ENCODE measurements at places on chromosomes 2 and 18. TPM values are rescaled to one million over a fixed set of nuclear protein-coding genes. Genes with fewer than 3 reads are reported as not detected.

- H3K4me3 ChIP-seq = no peak overlapping the region
- H3K27ac ChIP-seq = no peak overlapping the region
- no peaks in the 10 kb centered on the region for H3K4me1 ChIP-seq
- DNase-seq = no peak
- H3K36me3 ChIP-seq = no peaks in the 10 kb centered on the region
- no peaks in the 10 kb centered on the region for H3K27me3 ChIP-seq
Measured at GRCh38 chr2:138956116-138956515, 175.9 kb upstream of the NXPH2 start.

DNA sequence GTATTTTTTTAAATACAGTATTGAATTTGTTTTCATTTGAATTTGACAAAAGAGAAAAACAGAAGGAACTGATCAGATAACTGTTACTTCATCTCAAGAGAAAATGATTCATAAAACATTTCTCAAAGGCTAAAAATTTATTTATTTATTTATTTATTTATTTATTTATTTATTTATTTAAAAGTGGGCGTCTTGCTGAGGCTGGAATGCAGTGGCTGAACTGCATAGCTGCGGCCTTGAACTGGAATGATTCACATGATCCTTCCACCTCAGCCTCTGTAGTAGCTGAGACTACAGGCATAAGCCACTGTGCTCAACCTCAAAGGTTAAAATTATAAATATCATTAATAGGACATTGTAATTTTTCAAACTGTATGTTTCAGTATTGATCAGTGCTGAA lies 4.5 kb upstream of the PUM2 start:
- no peaks in the 10 kb centered on the region for H3K4me1 ChIP-seq
- H3K27me3 ChIP-seq = no peaks in the 10 kb centered on the region
- H3K27ac ChIP-seq = no peak overlapping the region
- DNase-seq = no peak
- H3K4me3 ChIP-seq = no peak overlapping the region
- no peaks in the 10 kb centered on the region for H3K36me3 ChIP-seq

DNA sequence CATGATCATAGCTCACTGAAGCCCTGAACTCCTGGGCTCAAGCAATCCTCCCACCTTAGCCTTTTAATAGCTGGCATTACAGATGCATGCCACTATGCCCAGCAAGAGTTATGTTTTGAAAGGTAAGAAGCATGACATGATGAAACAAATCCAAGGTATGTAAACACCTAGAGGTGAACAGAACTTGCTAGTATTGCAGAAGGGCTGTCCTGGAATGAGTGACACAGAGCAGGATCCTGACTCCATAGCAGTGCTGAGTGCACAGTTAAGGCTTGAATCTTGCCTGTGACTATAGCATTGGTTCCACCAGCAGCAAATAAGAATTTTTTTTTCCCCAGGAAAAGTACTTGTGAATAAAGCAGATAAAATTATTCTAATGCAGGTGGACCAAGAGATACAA lies 309.5 kb downstream of the PIK3C3 start:
- H3K27me3 ChIP-seq = no peaks in the 10 kb centered on the region
- no peak for DNase-seq
- H3K4me3 ChIP-seq = no peak overlapping the region
- no peaks in the 10 kb centered on the region for H3K36me3 ChIP-seq

DNA sequence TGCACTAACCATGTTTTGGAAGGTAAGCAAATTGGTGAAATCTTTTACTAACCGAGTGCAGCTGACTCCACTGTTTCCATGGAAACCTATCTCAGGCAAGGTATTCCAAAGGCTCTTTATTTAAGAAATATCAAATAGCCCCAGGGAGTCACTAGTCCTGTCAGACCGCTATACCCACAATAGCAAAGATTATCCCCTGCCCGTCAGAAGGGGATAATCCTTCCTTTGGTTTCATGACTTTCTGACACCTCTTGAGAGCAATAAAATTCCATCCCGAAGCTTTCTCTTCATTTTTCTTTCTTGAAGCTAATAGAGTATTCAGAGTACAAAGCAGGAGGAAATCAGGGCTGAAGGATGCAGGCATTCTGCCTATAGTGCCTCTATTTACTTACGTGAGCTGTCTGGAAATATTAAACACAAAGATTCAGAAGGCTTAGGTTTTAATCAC lies 34.7 kb upstream of the MAP2 start:
- H3K4me3 ChIP-seq = no peak overlapping the region
- no peaks in the 10 kb centered on the region for H3K4me1 ChIP-seq
- H3K27me3 ChIP-seq = no peaks in the 10 kb centered on the region
- DNase-seq = no peak
- H3K27ac ChIP-seq = no peak overlapping the region
- H3K36me3 ChIP-seq = no peaks in the 10 kb centered on the region

DNA sequence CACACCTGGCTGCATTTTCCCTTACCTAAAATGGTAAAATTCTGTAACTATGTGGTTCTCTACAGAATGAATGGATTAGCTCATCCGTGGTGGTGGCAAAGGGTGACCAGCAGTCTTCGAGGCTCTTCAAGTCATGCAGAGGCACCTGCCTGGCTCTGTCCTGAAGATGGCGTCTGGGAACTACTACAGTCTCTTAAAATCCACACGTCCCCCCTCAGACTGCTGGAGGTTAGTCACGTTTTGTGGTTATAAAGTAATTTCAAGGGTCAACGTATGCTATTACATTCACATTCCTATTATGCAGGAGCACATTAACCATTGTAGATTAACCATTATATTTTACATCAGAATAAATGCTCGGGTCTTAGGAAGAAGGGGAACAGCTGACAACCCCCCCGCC lies 616.7 kb downstream of the GALR1 start:
- H3K4me1 ChIP-seq = no peaks in the 10 kb centered on the region
- no peak for DNase-seq
- H3K27me3 ChIP-seq = no peaks in the 10 kb centered on the region
- H3K36me3 ChIP-seq = no peaks in the 10 kb centered on the region
- H3K4me3 ChIP-seq = no peak overlapping the region

DNA sequence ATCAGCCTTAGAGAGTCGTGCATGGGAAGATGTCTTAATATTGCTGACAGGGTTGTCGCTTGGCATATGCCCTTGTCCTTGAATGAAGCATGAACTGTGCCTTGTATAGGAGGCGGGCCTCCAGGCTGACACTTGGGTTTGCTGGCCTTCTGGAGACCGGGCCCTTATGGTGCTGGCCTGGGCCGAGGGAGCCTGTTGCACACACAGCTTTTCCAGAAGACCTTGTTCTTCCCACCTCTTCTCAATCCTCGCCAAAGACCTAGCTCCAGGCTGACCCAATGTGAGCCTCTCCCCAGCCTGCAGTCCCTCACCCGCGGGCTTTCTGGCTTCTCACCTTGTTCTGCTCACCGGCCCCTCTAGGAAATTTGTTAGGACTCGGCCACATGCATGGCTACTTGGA lies 199.1 kb downstream of the FAM210A start:
- no peak overlapping the region for H3K27ac ChIP-seq
- H3K4me3 ChIP-seq = no peak overlapping the region
- peaks cover 5% of the 10 kb centered on the region for H3K4me1 ChIP-seq
- no peaks in the 10 kb centered on the region for H3K27me3 ChIP-seq
- H3K36me3 ChIP-seq = peaks cover 1% of the 10 kb centered on the region
- DNase-seq = no peak

GRCh38 chr2:12970861-12971260 lies 254.1 kb downstream of the TRIB2 start:
- H3K4me3 ChIP-seq = no peak overlapping the region
- H3K36me3 ChIP-seq = peaks cover 2% of the 10 kb centered on the region

DNA sequence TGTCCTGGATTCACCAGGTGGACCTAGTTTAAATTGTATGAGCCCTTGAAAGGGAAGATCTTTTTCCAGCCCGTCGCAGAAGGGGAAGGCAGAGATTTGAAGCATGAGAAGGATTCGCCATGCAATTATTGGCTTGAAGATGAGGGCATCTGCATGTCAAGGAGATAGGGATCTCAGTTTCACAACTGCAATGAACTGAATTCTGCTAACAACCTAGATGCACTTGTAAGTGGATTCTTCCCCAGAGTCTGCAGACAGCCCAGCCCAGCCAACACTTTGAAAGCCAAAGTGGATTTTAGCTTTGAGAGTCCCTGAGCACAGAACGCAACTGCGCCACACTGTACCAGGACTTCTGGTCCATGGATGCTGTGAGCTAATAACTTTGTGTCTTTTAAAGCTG lies 286.0 kb downstream of the TSN start:
- no peak overlapping the region for H3K4me3 ChIP-seq
- no peaks in the 10 kb centered on the region for H3K27me3 ChIP-seq
- no peak for DNase-seq
- H3K36me3 ChIP-seq = no peaks in the 10 kb centered on the region
- no peak overlapping the region for H3K27ac ChIP-seq

GRCh38 chr2:205642599-205643356 lies 39.5 kb upstream of the NRP2 start:
- DNase-seq = no peak
- peaks cover 7% of the 10 kb centered on the region for H3K27me3 ChIP-seq
- H3K4me1 ChIP-seq = peaks cover 18% of the 10 kb centered on the region
- H3K36me3 ChIP-seq = no peaks in the 10 kb centered on the region
- H3K4me3 ChIP-seq = no peak overlapping the region
- peak overlapping the region; percentile 29 for H3K27ac ChIP-seq

The EFR3B gene
- total RNA-seq = 0.12 TPM

The C2orf80 gene
- not detected for total RNA-seq

The PPP1R1C gene
- not detected for total RNA-seq

The SMAD7 gene
- 22.4 TPM for total RNA-seq
